ENCODE measurements at places on chromosomes 12 and 14.

GRCh38 chr14:73888971-73889370 lies 2.3 kb downstream of the ZNF410 start:
- DNase-seq: no peak

- peak; percentile 95 for DNase-seq
Observed at GRCh38 chr12:64621257-64621942, 11.1 kb downstream of the RASSF3 start.

DNA sequence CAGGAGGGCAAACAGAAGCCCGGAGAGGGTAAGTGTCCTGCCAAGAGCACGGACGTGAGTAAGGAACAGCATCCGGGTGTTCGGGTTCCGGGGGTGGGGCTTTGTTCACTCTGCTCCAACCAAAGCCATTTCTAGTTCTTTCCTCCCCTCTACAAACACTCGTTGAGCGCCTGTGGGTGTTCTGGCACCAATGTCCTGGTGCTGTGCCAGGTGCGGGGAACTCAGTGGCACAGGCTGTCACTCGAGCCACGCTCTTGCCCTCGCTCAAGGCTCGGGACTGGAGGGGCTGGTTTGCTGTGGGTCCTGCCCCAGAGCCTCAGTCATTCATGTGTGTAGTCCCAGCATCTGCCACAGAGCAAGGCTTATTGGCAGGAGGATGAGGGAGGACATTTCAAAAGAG lies 157.5 kb downstream of the CALM1 start:
- DNase-seq: no peak

- DNase-seq: peak; percentile 81
Observed at GRCh38 chr14:24196071-24197055, 1.1 kb upstream of the TM9SF1 start.

DNA sequence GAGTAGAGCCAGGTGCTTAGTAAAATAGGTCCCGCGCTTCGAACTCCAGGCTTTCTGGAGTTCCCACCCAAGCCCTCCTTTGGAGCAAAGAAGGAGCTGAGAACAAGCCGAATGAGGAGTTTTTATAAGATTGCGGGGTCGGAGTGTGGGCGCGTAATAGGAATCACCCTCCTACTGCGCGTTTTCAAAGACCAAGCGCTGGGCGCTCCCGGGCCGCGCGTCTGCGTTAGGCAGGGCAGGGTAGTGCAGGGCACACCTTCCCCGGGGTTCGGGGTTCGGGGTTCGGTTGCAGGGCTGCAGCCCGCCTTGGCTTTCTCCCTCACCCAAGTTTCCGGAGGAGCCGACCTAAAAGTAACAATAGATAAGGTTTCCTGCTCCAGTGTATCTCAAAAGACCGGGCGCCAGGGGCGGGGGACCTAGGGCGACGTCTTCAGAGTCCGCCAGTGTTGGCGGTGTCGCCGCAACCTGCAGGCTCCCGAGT lies 3.6 kb downstream of the SSTR1 start:
- DNase-seq: no peak

GRCh38 chr14:65840118-65840751 lies 427.7 kb downstream of the FUT8 start:
- DNase-seq: no peak

DNA sequence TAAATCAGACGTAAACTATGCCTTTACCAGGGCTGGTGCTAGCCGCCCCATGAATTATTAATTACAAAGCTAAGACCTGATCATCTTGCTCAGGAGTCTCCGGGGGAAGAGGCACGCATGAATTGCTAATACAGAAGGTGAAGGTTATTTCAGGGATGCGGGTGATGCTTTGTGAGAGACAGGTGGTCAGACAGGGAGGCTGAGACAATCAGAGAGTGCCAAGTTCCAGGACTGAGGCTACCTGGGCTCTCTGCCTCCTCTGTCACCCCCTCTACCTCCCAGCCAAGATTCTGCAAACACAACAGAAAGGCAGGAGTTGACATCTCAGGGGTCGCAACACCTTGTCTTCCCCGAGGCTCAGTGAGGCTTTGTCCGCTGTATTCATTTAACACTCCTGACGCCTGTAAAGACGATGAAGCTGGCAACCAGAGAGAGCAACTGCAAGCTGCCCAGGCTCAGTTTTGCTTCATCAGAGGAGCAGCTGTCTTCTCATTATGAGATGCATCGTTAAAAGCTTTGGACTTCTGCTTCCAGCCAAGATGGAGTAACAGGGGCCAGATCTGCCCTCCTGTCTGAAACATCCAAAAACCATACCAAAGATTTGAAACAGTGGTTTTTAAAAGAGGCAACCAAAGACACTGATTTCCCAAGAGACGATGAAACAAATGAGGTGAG lies 46.6 kb downstream of the PRIMA1 start:
- DNase-seq: peak; percentile 50

DNA sequence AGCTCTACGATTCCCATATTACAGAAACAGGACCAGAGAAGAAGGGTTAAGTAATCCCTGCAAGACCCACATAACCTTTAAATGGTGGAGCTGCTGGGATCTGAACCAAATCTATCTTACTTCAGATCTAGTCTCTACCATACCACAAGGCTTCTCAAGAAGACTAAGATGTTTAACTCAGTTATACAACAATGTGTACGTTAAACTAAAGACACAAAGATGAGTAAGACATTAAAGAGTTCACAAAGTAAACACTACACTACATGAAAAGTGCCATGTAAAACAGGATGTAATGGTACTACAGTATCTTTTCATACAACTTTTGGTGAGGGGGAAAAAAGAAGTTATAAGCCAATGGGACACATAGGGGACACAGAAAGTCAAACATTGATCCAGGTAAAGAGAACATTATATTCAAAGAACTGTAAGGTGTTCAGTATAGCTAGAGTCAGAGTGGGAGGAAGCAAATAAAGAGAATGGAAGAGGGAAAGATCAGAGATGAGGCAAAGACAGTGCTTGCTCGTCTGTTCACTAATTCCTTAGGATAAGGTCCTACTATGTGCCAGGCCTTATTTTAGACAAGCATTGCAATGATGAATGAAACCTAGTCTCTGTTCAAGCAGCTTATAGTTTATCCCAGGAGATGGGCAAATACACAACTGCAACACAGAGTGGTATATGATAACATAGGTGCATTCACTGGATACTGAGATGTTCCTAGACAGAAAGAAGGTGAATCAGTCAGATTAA lies 7.7 kb downstream of the TMED10 start:
- no peak for DNase-seq

DNA sequence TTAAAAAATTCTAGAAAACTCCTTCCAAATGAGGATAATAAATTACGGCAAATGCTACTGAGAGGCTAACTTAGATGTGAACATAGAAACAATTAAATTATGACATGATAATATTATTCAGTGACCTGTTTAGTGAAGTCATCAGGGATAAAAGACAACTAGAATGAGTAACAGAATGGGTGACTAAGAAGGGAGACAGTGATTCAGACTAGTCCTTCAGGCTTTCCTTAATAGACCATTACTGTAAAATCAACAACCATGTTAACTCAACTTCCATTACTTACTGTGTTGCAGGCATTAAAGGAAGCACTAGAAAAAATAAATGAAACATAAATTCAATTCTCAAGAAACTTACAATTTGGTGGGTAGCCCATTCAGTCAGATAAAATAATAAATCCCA lies 543.9 kb upstream of the LRFN5 start:
- no peak for DNase-seq

GRCh38 chr12:57780284-57780897 lies 2.2 kb upstream of the TSFM start:
- DNase-seq: no peak

GRCh38 chr12:18323159-18323558 lies 61.8 kb downstream of the PIK3C2G start:
- DNase-seq: no peak

- no peak for DNase-seq
Observed at GRCh38 chr12:105613887-105614286, 283.4 kb downstream of the C12orf75 start.

GRCh38 chr12:8948701-8949341 lies 624 bp downstream of the M6PR start:
- peak; percentile 68 for DNase-seq

DNA sequence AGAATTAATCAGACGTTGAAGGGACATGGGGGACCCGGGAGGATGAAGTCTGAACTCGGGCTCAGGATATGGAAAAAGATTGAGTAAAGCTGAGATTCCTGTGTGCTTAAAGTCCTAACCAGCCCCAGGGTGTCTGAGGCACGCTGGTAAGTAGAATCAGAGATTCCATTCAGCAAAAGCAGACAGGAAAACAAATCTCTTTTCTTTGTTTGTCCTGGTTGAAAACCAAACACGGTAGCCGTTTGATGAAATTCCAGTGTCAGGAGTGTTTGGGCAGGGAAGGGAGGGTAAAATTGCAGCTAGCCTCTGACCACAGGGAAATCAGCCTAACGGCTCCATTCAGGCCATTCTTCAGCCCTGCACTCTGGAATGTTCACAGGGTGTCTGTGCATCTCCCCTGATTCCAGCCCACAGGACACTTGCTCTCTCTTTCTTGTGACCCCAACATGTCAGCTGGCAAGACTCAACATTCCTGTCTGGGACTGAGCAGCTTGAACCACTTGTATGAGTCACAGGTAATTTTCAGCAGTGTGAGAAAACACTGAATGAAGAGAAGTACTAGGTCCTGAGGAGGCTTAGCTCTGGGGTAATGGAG lies 31.0 kb downstream of the NINJ2 start:
- DNase-seq: no peak

DNA sequence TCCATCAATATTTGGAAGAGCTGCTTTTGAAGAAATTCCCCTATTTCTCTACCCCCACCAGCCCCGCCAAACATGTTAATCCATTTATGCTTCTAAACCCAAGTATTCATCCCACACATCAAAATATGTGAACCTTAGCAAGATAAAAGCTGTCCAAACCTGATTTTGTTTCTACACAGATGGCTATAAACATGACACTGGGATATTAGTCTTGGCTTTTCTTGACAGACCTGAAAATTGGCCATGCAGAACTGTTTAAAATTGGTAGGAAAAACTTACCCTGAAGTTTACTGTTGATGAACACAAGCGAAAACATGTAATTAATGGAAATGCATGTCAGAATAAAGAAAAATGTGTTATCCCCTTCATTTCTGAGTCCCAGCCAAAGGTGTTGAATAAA lies 370.0 kb downstream of the EGLN3 start:
- DNase-seq: no peak

DNA sequence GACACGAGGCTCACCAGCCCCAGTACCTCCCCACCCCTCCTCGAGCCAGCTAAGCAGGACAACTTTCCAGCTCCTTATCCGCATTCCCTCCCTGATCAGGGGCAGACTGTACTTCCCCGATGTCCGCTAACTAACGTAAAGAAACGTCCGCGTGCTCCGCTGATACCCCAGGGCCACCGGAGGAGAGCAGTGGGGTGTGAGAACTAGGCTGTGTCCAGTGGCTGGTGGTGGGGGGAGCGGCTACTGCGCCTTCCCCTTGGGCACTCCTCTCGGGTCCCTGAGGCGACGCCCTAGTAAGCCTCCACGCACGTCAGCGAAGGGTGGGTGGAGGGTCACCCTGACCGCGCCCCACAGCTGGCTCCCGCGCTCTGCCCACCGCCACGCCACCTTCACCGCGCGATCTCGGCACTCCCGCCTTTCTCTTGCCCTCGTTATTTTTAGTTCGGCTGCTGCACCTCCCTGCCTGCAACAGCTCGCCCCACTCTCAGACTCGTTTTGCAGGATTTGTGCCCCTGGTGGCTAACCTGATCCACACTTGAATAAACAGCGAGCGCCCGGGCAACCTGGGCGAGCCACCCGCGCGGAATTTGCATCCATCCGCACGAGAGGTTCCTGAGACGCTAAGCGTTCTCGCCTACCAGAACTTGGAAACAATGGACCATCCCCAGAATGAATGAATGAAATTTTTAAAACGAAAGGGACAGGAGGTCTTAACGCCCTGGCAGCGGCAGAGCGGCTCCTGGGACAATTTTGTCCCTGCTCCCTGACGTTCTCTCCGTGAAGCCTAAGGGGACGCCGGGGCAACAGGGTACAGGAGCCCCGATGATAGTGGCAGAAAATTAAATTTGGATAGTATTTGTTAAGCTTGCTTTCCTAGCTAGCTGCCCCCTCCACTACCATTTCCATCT lies 6.9 kb upstream of the BMP4 start:
- no peak for DNase-seq

GRCh38 chr12:75177997-75178396 lies 31.6 kb downstream of the KCNC2 start:
- DNase-seq: no peak

GRCh38 chr12:65944637-65945036 lies 120.4 kb downstream of the HMGA2 start:
- DNase-seq: no peak

- DNase-seq: no peak
Observed at GRCh38 chr14:102824832-102825231, 47.6 kb downstream of the TRAF3 start.

GRCh38 chr14:104927432-104927816 lies 2.7 kb downstream of the PLD4 start:
- DNase-seq: no peak

DNA sequence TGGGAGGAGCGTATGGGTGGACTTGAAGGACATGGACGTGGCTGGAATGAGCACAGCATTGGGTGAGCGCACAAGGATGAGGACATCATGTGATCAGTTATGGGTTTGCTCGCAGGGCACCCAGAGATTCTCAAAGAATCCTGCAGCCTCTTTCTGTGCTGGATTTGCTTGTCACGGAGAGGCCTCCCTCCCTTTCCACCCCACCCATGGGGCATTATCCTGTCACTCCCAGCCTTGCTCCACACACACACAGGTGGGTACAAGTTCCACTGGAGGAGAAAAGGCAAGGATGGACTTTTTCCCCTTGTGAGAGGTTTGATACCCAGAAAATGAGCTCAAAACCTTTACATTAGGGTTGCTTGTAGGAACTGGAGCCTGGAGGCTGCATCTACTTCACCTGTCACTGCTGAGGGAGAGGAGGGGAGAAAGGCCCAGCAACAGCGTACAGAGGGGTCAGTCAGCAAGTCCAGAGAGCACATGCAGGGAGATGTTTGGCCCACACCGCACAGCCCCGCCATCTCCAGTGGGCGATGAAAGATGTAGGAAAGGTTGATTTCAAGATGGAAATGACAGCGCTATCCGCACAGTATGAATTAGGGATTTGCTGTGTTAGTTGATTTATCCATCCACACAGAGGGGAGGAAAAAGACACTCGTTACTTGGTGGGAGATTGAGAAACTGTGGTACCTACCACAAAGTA lies 112.7 kb downstream of the GCH1 start:
- DNase-seq: no peak

GRCh38 chr12:81337886-81338285 lies 260.0 kb downstream of the ACSS3 start:
- DNase-seq: no peak

GRCh38 chr12:124796303-124796960 lies 67.2 kb downstream of the SCARB1 start:
- DNase-seq: no peak

DNA sequence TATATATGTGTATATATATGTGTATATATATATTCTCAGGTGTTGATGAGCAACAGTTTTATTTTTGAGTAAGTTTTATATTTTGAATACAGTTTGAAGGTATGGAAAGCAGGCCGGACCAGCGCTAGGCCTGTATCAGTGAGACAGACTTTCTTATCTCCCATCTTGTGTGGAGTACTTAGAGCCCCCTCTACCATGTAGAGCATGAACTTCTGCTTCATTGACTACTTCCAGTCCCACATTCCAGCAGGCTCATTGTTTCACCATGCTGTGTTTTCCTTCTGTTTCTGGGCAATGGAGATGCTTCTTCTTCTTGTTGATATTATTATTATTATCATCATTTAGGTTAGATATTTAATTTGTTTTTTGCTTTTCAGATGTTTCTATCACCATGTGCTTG lies 76.4 kb downstream of the SLC16A7 start:
- no peak for DNase-seq

- no peak for DNase-seq
Observed at GRCh38 chr12:131072451-131073230, 118.9 kb downstream of the ADGRD1 start.

- DNase-seq: no peak
Observed at GRCh38 chr14:89540830-89541470, 123.9 kb upstream of the FOXN3 start.

- no peak for DNase-seq
Observed at GRCh38 chr12:104516821-104517220, 60.1 kb downstream of the CHST11 start.

Data from Karpas-422 (cell line).